ENCODE measurements at places on chromosomes 1 and 21. TPM values are rescaled to one million over a fixed set of nuclear protein-coding genes. Genes with fewer than 3 reads are reported as not detected.

Gene NRAS
- 19.4 TPM for total RNA-seq

Gene LCE3D
- total RNA-seq = not detected

Gene TNN
- total RNA-seq = 1.1 TPM

Gene KLHDC9
- 6.6 TPM for total RNA-seq

Gene ADORA1
- 1.8 TPM for total RNA-seq

Gene C1orf94
- total RNA-seq = not detected

Gene RAB3GAP2
- 49.2 TPM for total RNA-seq

Gene IL20
- total RNA-seq = not detected

Gene CLEC20A
- total RNA-seq = 3.2 TPM

Gene SHE
- total RNA-seq = 30.5 TPM

Gene INSRR
- 0.40 TPM for total RNA-seq

Gene KRTAP21-1
- total RNA-seq = not detected

Gene TDRD5
- not detected for total RNA-seq

Gene BRDT
- total RNA-seq = not detected

GRCh38 chr1:182845379-182845778, 6.2 kb downstream of the DHX9 start:
- DNase-seq = no peak

DNA sequence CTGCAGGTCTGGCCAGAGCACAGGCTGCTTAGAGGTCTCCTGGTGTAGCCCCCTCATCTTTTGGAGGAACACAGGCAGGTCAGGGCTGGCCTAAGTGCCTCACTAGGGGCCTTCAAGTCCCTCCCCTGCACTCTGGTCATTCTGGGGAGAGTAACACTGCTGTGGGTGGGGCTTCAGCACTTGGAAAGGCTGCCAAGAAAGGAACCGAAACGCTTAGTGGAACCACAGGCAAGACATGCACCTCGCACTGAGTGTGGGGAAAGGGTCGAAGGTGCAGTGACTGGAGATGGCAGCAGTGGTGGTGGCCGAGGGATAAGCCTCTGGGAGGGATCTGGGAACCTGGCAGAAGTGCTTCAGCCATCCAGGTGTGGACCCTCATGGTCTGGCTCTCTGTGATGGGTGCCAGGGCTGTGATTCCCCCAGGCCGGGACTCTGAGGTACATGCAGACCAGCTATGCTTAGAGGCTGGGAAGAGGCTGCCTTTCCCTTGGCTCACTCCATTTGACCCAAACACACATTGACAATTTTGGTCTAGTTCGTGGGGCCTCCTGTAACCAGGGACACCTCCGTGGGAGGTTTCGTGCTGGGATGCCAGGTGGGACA, 182.9 kb upstream of the CSF3R start:
- no peak for DNase-seq

GRCh38 chr21:17607684-17608083, 5.0 kb downstream of the BTG3 start:
- DNase-seq = no peak

DNA sequence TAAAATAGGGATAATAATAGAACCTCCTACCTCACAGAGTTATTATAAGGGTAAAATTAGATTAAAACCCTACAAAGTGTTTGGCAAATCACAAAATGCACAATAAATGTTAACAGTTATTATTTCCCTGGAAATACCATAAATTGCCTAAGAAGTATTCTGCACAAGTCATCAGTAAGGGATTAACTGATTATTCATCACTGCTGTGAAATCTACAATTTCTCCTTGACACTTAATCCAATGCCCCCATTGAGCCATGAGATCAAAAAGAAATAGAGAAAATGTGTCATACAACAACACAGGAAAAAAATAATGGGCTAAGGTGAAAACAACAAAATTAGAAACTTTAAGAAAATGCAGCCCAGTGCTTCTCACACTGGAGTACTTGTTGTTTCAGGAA, 6.7 kb upstream of the SEC16B start:
- DNase-seq = no peak

DNA sequence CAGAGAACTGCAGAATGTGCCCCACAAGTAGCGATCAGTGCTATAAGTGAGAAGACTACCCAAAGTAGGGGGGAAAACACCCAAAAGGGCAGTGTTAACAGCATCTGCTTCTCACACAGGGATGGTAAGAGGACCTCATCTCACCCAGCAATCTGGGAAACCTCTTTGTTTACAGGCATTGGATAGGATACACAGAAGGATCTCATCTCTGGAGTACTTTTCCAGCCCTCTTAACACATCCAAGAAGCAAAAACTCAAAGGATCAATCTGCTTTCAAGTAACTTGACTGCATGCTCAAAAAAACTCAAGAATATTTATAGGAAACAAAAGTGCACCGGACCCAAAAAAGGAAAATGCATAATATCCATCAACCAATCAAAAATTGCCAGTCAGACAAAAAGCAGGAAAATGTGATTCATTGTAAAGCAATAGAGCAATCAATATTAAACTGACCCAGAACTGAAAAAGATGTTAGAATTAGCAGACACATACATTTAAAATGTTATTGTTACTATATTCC, 311.0 kb upstream of the CXADR start:
- DNase-seq = no peak

- no peak for DNase-seq
These were observed at the start of gene CNKSR1 for GRCh38 chr1:26177182-26177684. TSS of gene CNKSR1 (plus strand) at chr1:26177491. CDS start at chr1:26177548, 57 bp downstream.

DNA sequence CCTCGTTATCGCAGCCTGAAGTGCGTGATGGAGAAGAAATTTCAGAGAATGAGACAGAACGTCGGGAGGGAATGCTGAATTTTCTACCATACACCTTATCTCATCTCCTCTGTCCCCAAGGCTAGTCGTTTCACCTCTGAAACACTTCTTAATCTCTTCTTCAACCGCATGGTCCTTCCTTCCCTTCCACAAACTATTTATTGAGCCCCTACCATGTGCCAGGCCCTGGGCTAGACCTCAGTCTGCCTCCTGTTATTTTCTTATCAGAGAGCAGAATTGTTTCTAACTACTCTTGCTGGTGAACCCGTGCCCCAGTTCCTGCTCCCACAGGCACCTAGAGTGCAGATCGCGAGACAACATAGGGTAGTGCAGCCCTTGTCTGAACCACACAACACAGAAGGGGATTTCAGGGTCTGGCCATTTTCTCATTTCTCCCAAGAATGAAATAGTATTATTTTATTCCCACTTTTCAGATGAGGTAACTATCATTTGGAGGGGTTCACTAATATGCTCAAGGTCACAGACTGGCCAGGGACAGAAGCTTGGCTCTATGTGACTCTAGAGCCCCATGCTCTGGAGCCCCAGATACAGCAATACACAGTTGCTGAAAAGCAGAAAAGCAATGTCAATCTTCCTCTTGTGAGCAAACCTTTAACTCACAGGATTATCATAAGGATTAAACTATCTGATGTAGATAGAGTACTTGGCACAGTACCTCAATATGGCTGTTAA, 598 bp upstream of the ADIPOR1 start:
- no peak for DNase-seq

- no peak for DNase-seq
These were observed 109.5 kb upstream of the JUN start for GRCh38 chr1:58893257-58893869.

GRCh38 chr1:234900595-234900994, 228.0 kb downstream of the TOMM20 start:
- DNase-seq = no peak

- DNase-seq = no peak
These were observed 1.3 kb upstream of the PDE4B start for GRCh38 chr1:65791396-65791795.

- DNase-seq = no peak
These were observed 58.7 kb upstream of the RC3H1 start for GRCh38 chr1:174080819-174081218.

DNA sequence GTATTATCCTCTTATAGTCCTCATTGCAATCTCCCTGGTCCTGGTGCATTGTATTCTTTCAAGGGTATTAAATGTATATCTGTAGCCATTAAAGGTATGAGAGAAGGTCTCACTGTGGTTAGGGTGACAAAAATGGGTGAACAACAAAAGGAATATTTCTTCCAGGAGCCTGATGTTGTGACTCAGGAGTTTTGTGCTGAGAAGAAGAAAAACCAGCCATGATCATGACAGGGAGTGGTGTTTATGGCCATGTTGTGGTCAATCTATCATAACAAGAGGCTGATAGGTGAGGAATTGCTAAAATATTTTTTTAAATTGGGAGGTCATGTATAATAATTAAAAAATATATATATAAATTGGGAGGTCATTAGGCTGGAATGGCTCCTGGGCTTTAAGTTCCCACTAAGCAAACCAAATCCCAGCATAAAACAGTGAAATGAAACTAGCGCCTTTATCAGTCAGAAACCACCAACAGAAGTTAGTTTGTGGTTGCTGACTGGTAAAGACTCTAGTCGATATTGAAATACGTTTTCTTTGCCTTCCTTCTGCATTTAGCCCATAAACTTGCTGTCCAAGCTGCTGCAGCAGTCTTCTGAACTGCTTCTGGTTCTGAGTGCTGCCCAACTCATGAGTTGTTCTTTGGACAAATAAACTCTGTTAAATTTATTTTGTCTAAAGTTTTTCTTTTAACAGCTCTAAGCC, 60.3 kb downstream of the TBX19 start:
- DNase-seq = no peak

DNA sequence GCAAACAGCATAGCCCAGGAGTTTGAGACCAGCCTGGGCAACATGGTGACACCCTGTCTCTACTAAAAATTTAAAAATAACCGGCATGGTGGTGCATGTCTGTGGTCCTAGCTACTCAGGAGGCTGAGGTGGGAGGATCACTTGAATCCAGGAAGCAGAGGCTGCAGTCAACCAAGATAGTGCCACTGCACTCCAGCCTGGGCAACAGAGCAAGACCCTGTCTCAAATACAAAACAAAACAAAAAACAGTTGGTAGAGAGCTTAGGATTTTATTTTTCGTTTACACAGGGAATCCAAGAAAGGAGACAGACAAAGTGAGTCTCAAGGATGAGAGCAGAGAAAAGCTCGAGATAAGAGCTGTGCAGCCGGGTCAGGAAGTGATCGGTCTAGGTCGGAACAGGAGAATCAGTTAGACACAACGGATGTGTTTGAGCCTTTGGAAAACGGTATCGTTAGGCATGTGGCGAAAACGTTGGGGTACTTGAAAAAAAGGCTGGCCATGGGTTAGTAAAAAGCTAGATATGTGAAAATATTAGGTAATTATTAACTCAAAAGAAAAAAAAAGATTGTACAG, 1.7 kb upstream of the MIB2 start:
- no peak for DNase-seq

- DNase-seq = no peak
These were observed 36.6 kb downstream of the H3-3A start for GRCh38 chr1:226098870-226099835.

DNA sequence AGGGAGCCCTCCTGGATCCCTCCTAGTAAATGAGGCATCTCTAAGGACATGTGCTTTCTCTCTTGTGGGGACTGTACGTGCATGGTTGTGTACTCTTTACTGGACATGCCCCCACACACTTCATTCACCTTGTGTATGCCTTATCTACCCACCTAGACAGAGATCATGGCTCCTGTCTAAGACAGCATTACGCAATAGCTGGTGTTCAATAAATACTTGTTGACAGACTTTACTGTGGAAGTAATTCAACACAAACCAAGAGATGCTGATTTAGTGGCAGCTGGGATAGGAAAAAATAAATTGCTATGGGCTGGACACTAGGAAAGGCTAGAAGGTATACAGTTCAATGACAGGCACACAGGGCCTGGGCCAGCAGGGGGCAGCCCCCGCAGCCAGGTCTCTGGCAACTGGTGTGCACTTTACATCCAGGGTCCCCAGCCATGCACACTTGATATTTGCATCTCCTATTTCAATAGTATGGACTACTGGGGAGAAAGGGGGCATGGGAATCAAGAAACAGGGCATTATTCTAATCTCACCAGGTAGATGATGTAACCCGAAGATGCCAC, 24.2 kb downstream of the TRABD2B start:
- DNase-seq = no peak

GRCh38 chr1:56285554-56286402, 293.6 kb downstream of the PLPP3 start:
- no peak for DNase-seq

- no peak for DNase-seq
These were observed 81.8 kb upstream of the CD34 start for GRCh38 chr1:207992677-207993236.

DNA sequence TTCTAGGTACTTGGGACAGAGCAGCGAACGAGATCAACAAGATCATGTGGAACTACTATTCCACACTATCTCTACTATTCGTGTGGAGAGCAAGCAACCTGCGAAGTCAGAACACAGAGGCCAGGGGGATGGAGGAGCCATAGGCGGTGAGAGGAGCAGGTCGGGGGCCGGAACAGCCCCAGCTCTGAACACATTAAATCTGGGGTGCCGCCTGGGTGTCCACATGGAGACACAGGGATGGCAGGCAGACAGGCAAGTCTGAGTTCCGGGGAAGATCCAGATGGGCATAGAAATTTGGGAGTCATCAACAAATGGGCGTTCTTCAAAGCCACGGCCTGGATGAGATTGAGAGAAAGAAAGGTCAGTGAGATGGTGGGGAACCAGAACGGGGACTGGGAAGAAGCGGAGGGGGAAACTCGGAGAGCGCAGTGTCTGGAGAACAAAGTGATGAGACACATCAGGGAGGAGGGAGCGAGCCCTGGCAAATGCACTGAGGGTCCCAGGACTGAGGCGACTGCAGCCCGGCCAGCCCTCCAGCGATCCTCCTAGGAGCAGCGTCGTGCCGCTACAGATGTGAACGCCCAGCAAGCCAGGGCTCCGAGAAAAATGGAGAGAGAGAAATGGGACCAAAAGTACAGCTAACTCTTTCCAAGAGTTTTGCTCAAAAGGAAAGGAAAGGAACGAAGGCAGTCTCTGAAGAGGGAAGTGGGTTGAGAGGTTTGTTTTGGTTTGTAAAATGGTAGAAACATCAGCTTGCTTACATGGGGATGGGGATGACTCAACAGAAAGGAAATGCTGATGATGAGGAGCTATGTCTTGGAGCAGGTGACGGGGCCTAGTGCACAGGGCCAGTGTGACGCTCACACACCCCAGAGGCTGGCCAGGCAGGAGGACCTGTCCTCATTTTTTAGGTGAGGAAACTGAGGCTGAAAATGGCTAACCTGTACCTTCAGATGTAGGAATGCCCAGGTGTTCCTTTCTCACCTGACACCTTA, 84.5 kb downstream of the GLIS1 start:
- peak; percentile 34 for DNase-seq

GRCh38 chr1:37010011-37010410, 24.3 kb downstream of the GRIK3 start:
- no peak for DNase-seq

GRCh38 chr1:60759291-60759690, 323.1 kb upstream of the NFIA start:
- DNase-seq = no peak

- DNase-seq = no peak
These were observed 1.8 kb downstream of the DISC1 start for GRCh38 chr1:231628207-231628876.
